Amniotic epithelial cell (primary cell): ENCODE measurements at places on chromosomes 5 and 9.

- no peak for DNase-seq
Measured at GRCh38 chr5:56155992-56156584, 77.0 kb downstream of the ANKRD55 start.

- DNase-seq = no peak
Measured at GRCh38 chr9:87588339-87588738, 90.7 kb downstream of the DAPK1 start.

- DNase-seq = no peak
Measured at GRCh38 chr5:35884773-35885172, 28.1 kb downstream of the IL7R start.

DNA sequence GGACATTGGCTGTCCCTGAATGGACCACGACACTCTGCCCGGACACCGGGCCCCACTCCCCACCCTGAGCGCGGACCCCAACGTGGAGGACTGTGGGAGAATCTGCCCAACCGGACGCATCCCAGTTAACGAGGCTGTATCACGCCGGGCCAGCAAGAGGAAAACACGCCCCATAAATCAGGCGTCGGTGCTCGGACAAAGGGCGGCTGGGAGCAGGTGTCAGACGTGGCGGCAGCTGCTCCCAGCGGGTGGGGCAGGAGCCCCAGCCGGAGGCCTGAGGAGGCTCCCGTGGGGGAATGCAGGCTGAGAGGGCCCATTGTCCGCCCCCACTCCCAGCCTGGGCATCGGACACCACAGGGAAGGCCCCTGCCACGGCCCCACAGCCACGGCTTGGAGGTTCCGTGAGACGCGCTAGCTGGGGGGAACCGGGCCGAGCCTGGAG lies 19.2 kb downstream of the NOTCH1 start:
- no peak for DNase-seq

- DNase-seq = no peak
Measured at GRCh38 chr9:93585259-93585658, 8.9 kb downstream of the PHF2 start.

DNA sequence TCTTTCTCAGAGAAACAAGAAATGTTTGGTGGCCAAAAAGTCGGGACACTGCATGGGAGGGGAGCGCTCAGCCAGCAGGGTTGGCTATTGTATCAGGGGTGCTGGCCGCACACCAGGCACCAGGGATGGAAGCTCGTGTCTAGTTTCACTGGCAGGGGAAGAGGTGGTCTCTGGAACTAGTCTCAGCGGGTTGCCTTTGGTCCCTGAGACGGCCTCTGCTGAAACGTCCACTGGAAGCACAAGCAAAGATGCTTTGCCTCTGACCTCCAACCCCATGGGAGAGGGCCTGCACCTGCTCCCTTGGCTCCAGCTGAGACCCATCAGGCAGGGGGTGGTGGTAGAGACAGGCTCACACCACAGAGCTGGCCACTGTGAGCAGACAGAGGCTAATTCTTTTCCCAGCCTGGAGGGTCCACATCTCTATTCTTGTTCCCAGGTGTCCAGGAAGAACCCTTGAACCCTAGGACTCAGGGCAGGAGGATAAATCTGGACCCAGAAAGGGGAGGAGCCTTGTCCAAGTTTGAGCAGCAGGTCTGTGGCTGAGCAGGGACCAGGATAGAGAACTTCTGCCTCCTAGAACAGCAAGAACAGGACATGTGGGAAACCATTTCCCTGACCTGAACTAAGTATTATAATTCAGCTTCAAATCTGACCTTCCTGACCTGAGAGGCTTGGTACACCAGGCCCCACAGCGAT lies 102.6 kb downstream of the RGS3 start:
- no peak for DNase-seq

- peak; percentile 13 for DNase-seq
Measured at GRCh38 chr9:7791394-7791793, 8.2 kb downstream of the DMAC1 start.

- no peak for DNase-seq
Measured at GRCh38 chr5:81949462-81949861, 22.4 kb upstream of the ATG10 start.

GRCh38 chr5:150647275-150648251 lies 7.1 kb downstream of the SYNPO start:
- no peak for DNase-seq

GRCh38 chr5:173835131-173835530 lies 53.0 kb upstream of the CPEB4 start:
- DNase-seq = no peak

- DNase-seq = peak; percentile 82
Measured at GRCh38 chr5:82641331-82642003, 363.3 kb upstream of the RPS23 start.

- DNase-seq = no peak
Measured at GRCh38 chr9:112129246-112129645, 45.9 kb downstream of the SUSD1 start.

DNA sequence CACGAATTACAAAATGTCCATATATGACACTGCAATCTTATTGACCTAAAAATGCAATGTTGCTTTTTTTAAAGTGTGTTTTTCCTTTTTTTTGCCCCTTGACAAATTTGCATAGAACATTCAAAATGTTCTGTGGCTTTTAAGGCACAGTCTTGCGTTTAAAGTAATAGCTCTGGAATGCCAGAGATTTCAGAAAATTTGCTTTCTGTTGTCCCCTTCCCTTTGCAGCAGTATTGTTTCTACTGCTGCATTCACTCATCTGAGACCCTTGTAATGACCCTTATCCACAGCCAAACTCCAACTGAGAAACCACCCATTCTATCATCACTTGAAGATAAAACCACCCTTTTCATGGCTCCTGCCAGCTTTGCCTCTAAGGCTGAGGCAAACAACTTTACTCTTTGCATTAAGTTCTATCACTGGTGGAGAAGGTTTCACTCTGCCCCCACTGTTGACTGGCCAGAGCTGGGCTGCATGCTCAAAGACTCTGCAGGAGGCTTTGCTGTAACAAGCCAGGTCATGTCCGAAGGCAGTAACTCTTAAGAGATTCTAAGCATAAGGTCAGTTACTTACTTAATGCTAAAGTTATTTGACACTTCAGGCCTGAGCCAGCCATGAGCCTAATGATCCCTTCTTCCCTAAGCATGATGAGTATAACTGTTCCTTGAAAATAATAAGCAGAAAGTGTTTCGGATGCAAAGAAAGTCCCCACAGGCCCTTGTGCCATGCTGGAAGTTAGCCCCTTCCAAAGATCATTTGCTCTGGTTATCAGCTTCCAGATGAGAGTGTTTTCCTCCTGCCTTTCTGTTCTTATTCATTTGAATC lies 101.9 kb downstream of the CD180 start:
- DNase-seq = peak; percentile 55

DNA sequence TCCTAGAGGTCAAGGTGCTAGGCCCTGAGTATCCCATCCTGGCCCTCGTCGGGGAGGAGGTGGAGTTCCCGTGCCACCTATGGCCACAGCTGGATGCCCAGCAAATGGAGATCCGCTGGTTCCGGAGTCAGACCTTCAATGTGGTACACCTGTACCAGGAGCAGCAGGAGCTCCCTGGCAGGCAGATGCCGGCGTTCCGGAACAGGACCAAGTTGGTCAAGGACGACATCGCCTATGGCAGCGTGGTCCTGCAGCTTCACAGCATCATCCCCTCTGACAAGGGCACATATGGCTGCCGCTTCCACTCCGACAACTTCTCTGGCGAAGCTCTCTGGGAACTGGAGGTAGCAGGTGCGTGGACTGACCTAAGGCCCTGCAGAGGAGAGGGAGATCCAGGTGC lies 7.9 kb downstream of the BTNL9 start:
- DNase-seq = no peak

GRCh38 chr5:27083449-27084415 lies 45.3 kb upstream of the CDH9 start:
- no peak for DNase-seq

- DNase-seq = peak; percentile 76
Measured at GRCh38 chr5:143128412-143129071, 274.9 kb downstream of the NR3C1 start.

DNA sequence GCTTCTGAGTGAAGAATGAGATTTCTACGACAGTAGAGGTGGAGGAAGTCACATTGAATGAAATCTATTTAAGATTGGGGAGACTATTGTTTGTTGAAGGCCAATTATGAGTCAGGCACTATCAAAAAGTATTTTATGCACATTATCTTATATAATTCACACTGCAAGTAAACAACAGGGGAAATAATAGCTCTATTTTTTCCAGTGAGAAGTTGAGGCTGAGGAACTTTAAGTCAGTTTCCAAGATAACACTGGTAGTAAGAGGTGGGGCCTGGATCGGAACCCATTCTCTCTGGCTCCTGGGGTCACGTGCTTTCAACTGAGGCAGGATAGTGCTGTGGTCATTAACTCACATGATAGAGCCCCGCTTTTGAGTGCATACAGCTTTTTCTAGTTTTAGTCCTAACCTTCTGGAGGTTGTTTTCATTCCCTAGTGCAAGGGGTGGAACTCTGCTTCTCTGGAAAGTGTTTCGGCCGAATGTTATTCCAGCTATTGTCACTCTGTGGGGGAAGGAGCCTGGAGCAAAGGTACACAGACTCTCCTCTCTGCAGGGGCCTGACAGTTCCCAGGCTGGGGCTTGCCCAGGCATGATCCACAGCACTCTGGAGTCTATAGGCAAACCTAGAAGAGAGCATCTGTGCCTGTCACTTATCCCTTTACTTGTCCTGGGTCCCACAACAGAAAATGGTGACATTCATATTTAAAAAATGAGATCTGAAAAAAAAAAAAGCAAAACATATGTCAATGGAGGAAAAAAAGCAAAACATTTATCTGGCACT lies 352.4 kb upstream of the ACTBL2 start:
- no peak for DNase-seq

GRCh38 chr5:2577312-2578036 lies 174.0 kb downstream of the IRX2 start:
- no peak for DNase-seq

DNA sequence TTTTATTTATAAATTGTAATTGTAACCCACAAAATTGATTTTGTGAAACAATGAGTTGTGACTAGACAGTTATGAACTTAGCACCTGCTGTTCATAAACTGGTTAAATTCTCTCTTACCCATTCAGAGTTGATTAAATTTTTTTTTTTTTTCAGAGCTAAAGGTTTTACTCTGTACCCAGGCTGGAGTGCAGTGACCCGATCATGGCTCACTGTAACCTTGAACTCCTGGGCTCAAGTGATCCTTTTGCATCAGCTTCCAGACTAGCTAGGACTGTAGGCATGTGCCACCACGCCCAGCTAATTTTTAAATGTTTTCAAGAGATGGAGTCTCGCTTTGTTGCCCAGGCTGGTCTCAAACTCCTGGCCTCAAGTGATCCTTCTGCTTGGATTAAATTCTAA lies 1.9 kb downstream of the HSD17B4 start:
- no peak for DNase-seq

GRCh38 chr5:119329666-119330065 lies 26.2 kb upstream of the TNFAIP8 start:
- peak; percentile 46 for DNase-seq

DNA sequence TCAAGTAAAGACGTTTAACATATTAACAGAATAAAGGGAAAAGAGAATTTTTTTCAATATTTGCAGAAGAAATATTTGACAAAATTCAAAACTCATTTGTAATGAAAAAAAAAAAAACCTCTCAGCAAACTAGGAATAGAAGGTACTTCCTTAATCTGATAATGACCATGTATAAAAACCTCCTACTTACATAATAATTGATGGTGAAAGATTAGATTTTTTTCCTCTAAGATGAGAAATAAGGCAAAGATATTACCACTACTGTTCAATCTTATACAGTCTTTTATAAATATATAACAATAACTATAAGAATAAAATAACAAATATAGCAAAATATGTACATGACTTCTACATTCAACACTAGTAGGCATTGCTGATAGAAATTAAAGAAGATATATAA lies 424.6 kb upstream of the KLF4 start:
- no peak for DNase-seq

GRCh38 chr5:57594436-57594835 lies 111.8 kb upstream of the ACTBL2 start:
- DNase-seq = no peak

- DNase-seq = peak; percentile 32
Measured at GRCh38 chr9:133691626-133692363, 46.4 kb downstream of the SARDH start.

DNA sequence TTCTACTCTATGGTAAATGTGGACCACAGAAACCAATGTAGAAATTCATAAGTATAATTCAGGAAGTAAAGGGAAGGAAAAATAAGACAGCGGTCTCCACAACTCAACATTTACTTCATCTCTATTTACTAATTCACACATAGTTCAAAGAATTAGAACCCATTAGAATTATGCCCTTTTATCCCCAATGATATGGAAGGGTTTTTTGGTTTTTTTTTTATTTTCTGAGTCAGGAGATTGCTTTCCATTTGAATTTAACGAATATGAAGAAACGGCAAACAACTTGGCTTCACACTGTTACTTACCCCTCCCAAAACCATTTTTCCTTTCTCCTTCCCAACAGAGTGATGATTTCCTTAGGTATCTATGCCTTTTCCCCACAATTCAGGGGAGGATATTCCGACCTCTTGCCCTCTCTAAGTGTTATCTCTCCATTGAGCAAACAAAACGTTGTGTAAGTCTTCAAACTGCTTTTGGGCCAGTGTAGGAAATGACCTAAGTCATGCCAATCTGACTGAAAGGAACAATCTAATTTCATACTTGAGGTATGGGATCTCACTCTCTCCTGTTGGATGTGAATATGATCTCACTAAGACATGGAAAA lies 72.0 kb downstream of the CETN3 start:
- DNase-seq = peak; percentile 0
